ENCODE measurements at places on chromosomes 11 and 22.
A peak's percentile ranks its signal among the peaks of the same experiment; 100 is the strongest.

DNA sequence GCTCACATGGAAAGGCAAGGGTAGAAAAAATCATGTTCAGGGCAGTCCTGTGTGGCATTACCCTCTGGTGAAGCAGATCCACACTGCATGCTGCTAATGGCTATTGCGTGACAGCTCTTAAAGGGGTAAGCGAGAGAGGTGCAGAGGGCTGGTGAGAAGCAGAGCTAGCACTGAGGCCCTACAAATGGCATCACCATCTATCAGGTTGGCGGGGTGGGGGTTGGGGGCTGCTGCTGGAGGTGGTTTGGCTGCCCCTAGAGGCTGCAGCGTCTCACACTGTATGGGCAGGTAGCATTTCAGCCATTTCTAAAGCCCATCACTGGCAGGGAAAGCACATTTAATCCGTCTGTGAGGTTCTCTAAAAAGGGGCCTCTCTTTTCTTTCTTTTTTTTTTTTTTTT lies 16.9 kb upstream of the TMA7B start:
- DNase-seq, result no peak

GRCh38 chr11:85803303-85803702 lies 7.6 kb downstream of the SYTL2 start:
- no peak for DNase-seq

- DNase-seq, result no peak
These were observed 44.3 kb downstream of the MICAL3 start for GRCh38 chr22:17980015-17980590.

DNA sequence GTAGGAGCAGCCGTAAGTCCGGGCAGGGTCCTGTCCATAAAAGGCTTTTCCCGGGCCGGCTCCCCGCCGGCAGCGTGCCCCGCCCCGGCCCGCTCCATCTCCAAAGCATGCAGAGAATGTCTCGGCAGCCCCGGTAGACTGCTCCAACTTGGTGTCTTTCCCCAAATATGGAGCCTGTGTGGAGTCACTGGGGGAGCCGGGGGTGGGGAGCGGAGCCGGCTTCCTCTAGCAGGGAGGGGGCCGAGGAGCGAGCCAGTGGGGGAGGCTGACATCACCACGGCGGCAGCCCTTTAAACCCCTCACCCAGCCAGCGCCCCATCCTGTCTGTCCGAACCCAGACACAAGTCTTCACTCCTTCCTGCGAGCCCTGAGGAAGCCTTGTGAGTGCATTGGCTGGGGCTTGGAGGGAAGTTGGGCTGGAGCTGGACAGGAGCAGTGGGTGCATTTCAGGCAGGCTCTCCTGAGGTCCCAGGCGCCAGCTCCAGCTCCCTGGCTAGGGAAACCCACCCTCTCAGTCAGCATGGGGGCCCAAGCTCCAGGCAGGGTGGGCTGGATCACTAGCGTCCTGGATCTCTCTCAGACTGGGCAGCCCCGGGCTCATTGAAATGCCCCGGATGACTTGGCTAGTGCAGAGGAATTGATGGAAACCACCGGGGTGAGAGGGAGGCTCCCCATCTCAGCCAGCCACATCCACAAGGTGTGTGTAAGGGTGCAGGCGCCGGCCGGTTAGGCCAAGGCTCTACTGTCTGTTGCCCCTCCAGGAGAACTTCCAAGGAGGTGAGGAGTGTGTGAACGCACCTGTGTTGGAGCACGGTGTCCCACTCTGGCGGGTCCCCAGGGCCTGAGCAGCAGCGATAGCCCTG lies at the start of gene TAGLN:
Gene TAGLN, plus strand, starts transcription at position 318 of the 863 bp plus-strand sequence. CDS start 3,644 bp downstream, outside the sequence.
- DNase-seq, result no peak

DNA sequence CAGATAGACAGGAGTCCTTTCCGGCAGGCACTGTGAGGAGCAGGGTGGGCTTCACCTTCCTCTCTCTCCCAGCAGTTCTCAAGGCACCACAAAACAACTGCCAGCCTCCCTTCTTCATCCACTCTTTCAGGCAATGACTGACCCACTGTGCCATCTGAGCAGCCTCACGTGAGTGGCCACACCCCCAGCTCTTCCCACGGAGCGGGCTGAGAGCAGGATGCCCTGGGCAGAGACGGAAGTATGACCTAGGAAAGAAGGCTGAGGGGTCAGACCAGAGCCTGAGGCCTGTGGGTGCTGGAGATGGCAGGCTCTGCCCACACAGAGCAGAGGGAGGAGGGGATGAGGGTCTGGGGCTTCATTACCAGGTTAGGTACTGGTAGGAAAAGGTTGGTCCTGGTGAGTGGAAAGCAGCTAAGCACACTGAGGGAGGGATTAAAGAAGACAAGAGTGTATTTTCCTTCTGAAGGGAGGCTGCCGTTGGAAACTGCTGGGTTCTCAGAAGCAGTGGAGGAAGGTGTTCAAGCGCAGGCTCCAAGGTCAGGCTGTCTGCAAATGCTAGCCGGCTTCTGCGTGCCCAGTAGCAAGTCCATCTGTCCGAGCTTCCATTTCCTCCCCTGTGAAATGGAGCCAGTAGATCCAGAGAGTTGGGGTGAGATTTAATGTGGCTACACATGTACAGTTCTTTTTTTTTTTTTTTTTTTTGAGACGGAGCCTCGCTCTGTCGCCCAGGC lies 4.6 kb downstream of the NLRP6 start:
- no peak for DNase-seq

DNA sequence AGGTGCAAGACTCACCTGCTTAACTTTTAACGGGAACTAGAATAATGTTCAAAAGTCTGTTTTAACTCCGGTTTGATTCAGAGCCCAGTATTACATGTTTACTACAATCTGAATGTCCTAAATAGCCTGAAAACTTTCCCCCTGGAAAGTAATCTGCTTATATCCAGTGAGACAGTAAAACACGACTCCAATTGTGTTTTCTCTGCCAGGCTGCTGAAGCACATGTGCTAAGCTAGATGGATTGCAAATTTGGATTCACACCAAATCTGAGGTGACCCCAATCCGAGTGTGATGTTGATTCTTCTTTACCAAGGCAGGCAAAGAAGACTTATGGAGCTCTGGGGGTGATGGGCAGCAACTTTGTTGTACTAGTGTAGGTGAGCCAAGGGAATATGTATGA lies 158.7 kb upstream of the PDGFD start:
- DNase-seq, result no peak

GRCh38 chr22:24580276-24580675 lies 12.6 kb downstream of the LRRC75B start:
- DNase-seq, result no peak

- DNase-seq, result no peak
These were observed 78.9 kb downstream of the C11orf58 start for GRCh38 chr11:16817351-16817750.

DNA sequence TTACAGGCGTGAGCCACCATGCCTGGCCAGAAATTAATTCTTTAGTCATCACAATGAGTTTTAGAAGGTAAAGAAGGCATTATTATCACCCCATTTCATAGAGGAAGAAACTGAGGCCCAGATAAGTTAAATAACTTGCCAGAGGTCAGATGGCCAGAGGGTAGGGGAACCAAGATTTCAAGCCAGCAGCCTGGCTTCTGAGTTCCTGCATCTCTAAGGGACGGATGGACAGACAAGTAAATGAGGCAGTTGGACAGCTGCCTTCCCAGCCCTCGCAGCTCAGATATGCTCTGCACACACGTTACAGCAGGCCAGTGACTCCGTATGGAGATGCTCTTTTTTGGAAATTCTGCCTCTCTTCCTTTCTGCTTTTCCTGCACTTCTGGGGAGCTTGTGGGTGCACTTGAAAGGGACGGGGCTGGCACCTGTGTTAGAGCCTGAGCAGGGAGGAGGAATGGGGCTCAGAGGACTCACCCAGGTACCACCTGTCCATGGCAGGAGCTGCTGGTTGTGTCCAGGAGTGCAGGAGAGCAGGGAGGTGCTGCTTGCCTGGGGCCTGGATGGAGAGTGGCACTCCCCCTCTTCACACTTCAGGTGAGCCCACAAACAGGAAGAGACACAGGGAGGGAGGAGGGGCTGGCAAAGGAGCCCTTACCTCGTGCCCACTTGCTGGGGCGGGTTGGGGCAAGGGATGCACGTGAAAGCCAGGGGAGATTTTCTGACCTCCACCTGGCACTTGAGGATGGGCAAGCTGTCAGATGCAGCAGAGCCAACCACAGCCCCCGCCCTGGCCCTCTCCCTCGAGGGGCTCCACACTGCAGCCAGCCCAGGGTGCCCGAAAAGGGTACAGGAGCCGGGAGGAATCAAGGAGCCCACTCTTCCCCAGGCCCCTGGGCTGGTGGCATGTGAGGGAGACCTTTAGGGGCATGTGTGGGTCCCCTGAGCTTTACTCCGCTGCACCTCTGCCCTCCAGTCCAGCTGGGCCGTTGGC lies 3.3 kb upstream of the FXYD2 start:
- no peak for DNase-seq

DNA sequence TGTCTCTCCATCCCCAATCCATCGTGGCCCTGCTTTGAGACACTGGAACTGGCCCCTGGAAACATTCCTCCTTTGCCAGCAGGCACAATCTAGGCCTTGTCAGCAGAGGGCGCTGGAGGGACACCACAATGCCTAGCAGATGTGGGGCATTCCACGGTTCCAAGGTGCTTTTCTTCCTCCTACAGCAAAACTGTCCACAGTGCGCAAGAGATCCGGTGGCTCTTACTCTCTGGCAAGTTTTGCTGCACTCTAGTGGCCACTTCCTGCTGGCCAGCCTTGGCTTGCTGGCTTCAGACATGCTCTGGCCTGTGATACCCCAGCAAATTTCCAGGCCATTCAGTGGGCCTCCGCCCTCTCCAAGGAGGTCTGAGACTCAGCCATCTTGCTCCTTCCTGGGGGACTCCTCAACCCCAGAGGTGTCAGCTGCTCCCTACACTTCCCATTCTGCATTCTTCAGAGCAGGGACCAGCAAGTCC lies 17.1 kb upstream of the RBM4B start:
- peak; percentile 61 for DNase-seq

DNA sequence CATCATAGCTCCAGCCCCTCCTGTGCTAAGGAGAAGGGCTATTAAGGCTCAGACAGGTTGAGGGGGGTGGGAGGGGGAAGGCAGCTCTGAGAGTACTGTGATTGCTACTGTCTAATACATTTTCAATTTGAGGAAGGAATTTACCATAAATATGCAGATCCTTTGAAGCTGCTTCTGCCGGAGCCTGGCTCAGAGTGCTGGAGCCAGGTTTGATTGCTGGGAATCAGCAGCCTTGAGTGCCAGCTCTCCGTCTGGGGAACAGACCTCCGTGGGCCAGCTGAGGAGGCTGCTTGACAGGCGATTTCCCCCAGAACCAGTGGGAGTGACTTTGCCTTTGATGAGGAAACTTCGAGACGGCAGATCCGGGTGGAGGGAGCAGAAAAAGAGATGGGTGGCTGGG lies 141.7 kb upstream of the TBCEL start:
- DNase-seq, result no peak

DNA sequence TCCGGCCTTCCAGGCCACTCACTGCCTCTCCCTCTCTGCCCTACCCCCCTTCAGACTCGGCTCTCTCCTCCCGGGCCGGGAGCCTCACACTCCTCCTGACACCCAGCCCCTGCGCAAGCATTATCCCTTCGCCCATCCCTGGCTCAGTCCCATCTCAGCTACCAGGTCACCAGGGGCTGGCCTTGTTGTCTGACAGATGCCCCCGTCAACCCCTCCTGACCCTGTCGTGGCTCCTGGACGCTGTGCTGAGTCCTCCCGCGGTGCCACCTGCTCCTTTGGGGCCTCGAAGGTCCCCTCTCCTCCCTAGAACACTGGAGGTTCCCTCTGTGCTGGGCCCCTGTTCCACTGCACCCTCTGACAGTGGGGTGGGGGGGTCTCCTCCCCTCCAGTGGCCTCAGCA lies 32.9 kb downstream of the TRMU start:
- DNase-seq, result no peak

- no peak for DNase-seq
These were observed 21.1 kb downstream of the LRRC10B start for GRCh38 chr11:61529537-61530225.

DNA sequence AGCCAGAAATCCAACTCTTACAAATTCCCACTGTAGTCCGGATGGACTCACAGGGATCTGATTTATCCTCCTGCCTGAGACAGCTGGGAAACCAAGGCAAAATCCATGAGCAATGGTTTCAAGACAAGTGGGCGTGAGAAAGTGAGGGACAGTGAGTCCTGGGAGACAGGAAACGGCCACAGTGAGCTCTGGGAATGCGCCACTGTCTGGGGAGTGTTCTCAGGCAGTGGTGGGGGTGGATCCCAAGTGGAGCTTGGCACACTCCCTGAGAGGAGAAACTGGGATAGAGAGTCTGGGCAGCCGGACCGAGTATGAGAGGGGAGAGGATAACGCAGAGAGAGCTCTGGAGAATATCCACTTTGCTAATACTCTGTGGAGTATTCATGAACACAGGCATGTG lies 9.8 kb downstream of the IL17REL start:
- no peak for DNase-seq

DNA sequence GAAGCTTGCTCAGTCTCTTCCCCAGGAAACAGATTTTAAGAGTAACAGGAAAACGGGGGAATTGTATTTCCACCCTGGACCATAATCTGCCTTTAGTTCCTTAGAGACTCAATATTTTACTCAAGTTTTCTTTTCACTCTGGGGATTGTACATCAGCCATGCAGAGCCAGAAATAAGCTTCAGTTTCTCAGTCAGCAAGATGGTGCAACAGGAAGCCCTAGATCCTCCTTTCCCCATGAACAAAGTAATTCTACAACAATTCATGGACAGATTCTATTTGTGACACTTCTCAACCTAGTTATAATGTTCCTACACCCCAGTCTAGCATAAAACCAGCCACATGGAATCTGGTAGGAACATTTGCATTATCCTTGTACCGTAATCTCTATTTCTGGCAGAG lies 24.7 kb downstream of the OR8B2 start:
- DNase-seq, result no peak

- no peak for DNase-seq
These were observed 514.5 kb downstream of the TBC1D22A start for GRCh38 chr22:47276991-47277390.

DNA sequence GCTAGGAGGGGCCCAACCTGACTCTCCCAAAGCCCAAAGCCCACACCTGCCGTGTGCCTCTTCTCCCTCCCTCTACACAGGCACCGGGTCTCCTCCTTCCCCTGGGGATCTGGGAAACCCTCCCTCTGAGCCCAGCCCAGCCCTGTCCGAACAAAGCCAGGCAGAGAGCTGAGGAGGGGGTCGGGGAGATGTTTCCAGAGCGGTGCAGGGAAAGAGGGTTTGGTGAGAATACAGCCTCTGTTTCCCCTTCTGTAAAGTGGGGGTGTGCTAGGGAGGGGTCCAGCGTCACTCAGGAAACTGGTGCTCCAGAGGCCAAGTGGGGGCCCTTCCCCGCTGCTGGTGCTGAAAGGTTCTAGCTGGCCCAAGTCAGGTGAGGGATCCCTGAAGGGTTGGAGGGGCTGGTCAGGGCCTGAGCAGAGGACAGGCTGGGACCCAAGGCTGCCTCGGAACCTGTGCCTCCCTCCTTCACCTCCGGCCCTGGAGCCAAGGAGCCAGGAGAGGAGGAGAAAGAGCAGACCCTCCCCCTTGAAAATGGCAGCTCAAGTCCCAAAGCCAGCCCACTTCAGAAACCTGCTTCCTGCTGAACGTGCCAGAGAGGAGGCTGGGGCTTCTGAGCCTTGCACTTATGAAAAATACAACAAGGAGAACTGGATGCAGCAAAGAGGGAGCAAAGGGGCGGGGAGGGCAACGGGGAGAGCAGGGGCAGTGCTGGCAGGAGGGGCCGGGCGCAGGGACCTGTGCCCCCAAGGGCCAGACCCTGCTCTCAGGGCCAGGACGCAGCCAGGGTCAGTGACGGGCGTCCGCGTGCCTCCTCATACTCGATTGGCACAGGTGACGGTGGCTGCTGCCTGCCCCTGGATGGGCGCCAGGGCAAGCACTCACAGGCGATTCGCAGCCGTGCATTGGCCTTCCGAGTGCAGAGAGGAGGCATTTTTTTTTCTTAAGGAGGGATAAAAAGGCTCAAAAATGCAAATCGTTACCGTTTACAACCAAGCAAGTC lies 43.2 kb downstream of the MACROD1 start:
- no peak for DNase-seq
